Transverse colon (tissue), 4 donors: ENCODE measurements at places on chromosomes 16 and 17. TPM values are rescaled to one million over a fixed set of nuclear protein-coding genes. Genes with fewer than 3 reads are reported as not detected.

DNA sequence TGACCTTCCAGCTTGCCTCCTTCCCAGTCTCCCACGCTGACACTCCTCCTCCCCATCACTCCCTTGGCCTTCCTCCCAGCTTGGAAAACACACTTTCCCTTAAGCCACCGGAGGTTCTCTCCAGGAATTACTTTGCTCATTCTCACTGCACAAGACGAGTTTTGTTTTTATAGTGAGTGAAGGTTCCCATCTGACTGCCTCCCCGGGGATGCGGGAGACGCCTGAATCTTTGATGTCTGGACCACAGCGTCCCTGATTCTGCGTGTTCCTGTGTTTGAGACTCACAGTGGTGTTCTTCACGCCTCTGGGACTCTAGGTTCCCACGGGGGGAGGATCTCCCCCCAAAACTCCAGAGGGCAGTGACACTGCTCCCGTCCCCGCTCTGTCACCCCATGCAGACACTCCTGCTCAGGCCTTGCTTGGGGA, 2.0 kb downstream of the DNAI2 start:
- H3K27ac ChIP-seq: peak overlapping the region; percentile 3
- H3K4me1 ChIP-seq: no peaks in the 10 kb centered on the region
- H3K27me3 ChIP-seq: peaks cover 17% of the 10 kb centered on the region
- H3K4me3 ChIP-seq: no peak overlapping the region

GRCh38 chr17:16013943-16014407, 14.4 kb downstream of the TTC19 start:
- peaks cover 10% of the 10 kb centered on the region for H3K4me1 ChIP-seq
- H3K27me3 ChIP-seq: no peaks in the 10 kb centered on the region
- no peak for DNase-seq
- H3K27ac ChIP-seq: peak overlapping the region; percentile 7
- H3K36me3 ChIP-seq: no peaks in the 10 kb centered on the region

Gene TBC1D3I
- total RNA-seq: 0.27 TPM

- DNase-seq: no peak
- H3K36me3 ChIP-seq: no peaks in the 10 kb centered on the region
- H3K27ac ChIP-seq: no peak overlapping the region
- H3K4me1 ChIP-seq: peaks cover 47% of the 10 kb centered on the region
- H3K27me3 ChIP-seq: no peaks in the 10 kb centered on the region
Observed at GRCh38 chr17:50144845-50145531, 5.5 kb downstream of the PPP1R9B start.

DNA sequence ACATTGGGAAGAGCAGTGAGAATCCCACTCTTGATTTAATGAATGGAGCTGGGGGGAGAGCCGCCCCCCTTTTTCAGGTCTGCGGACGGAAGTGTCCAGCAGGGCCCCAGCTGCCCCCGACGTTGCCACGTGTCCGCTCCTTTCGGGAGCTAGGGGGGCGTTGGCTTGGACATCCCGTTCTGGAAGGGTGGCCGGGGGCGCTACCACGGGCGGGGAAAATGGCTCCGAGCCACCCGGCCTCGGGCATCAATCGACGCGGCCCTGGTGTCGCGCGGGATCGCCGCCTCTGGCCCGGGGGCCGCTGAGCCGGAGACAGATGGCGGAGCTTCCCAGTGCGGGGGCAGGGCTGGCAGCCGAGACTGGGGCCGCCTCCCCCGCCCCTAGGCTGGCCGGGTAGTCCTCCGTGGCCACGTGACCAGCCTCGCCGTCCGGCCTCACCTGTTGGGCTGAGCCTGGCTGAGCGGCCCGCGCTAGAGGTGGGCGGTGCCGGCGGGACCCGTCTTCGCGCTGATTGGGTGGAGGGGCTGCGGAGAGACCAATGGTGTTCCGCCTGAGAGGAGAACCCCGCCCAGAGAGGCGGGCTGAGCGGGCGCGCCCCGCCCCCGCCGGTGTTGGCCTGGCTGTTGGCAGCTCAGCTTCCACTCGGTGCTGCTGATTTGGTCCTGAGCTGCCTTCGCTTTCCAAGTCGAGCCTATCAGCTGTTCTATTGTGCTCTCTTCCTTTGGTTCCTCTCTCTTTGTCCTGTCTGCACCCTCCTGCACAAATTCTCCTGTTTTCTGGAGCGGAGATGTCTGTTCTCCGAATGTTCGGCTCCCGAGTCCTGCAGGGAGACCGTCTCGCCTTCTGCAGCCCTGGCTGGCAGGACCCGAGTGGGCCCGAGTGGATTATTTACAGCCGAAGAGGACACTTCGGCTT, 8.3 kb downstream of the HS3ST3B1 start:
- H3K4me3 ChIP-seq: peak overlapping the region; percentile 27
- no peaks in the 10 kb centered on the region for H3K36me3 ChIP-seq
- peak; percentile 73 for DNase-seq
- peaks cover 63% of the 10 kb centered on the region for H3K27me3 ChIP-seq

Gene PPP1R27
- not detected for total RNA-seq

DNA sequence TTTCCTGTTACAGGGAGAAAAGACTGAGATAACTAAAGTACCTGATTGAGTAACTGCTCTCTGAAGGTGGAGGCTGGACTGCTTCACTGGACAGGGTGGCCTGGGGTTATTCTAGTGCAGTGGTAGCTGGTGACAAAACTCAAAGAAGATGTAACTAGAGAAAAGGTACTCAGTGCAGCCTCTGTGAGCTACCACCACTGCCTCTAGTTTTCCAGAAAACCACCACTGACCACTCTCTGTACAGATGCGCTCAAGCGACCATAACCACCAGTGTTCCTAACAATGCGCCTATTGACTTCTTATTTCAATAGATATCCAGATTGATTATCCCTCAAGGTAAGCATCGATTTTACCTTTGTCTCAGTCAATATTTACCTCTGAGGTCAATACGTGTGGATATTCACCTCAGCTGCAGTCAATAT, 492.2 kb downstream of the WWOX start:
- H3K4me3 ChIP-seq: no peak overlapping the region
- no peak for DNase-seq
- H3K36me3 ChIP-seq: no peaks in the 10 kb centered on the region
- H3K27ac ChIP-seq: no peak overlapping the region
- no peaks in the 10 kb centered on the region for H3K27me3 ChIP-seq
- H3K4me1 ChIP-seq: no peaks in the 10 kb centered on the region

DNA sequence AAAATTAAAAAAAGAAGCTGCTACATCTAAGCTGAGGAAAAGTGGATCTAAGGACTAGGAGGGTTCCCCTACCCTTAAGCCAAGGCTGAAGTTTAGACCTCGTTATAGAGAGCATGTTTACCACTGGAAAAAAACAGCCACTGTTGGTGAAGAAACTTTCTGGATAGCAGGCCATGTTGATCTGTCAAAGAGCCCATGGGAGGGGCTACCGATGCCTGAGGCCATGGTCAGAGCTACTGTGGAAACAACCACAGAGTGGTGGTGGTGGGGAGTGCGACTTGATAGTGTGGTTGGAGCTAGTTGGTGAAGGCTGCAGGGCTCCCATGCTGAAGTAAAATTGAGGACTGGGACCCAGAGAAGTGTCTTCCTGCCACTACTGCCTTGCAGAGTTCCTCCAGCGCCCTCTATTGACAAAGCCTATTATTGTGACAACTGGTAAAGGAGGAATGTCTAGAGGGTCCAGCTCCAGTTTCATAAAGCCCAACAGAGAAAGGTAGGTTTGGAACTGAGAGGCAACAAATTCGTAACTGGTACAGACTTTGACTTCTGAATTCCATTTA, 12.7 kb upstream of the FAM20A start:
- H3K27ac ChIP-seq: no peak overlapping the region
- no peaks in the 10 kb centered on the region for H3K36me3 ChIP-seq
- no peaks in the 10 kb centered on the region for H3K4me1 ChIP-seq
- H3K4me3 ChIP-seq: no peak overlapping the region
- peaks cover 3% of the 10 kb centered on the region for H3K27me3 ChIP-seq

Gene CSH1
- not detected for total RNA-seq

- H3K4me1 ChIP-seq: peaks cover 86% of the 10 kb centered on the region
- H3K36me3 ChIP-seq: no peaks in the 10 kb centered on the region
- peak overlapping the region; percentile 93 for H3K27ac ChIP-seq
- H3K4me3 ChIP-seq: no peak overlapping the region
- H3K27me3 ChIP-seq: no peaks in the 10 kb centered on the region
Observed at GRCh38 chr17:57902117-57902799, 52.4 kb upstream of the MRPS23 start.
